HEK293T (cell line): ENCODE measurements at places on chromosomes 16 and 17.

- DNase-seq, result no peak
Measured at GRCh38 chr17:9123594-9124553, 102.6 kb downstream of the NTN1 start.

- no peak for DNase-seq
Measured at GRCh38 chr17:21545064-21545463, 147.3 kb upstream of the KCNJ18 start.

GRCh38 chr17:29042679-29043538 is at the start of gene PIPOX:
Gene PIPOX (plus strand): TSS chr17:29043141. CDS start chr17:29043226, 85 bp downstream.
- peak; percentile 54 for DNase-seq

GRCh38 chr16:19281246-19281645 is 4.3 kb upstream of the CLEC19A start:
- no peak for DNase-seq

DNA sequence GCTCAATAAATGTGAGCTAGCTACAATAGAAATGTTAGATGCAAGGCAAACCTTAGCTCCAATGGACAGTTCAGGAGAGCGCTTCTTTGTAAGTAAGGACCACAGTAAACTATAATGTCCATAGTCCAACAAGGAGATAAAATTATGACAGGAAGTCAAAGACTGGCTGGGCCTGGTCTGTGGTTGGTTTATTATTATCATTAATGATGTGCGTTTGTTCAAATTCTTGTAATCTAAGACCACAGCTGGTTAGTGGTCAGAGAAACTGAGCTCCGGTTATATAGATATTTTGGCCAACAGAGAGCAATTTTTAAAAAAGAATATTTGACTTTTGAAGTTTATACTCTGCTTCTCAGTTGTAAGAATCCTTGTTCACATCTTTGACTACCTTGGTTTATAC is 4.7 kb upstream of the CMTM2 start:
- no peak for DNase-seq
